Motor neuron (in vitro differentiated cells): ENCODE measurements at places on chromosomes 11 and 22. TPM values are rescaled to one million over a fixed set of nuclear protein-coding genes. Genes with fewer than 3 reads are reported as not detected.

The CABP4 gene
- 0.17 and 0.36 TPM in 2 replicates for total RNA-seq

The INS gene
- total RNA-seq = not detected in 2 replicates

- no peak for ATAC-seq
Observed at GRCh38 chr11:27395556-27396258, 32.7 kb upstream of the CCDC34 start.

- ATAC-seq = no peak
Observed at GRCh38 chr11:86115542-86116385, 46.9 kb upstream of the PICALM start.

DNA sequence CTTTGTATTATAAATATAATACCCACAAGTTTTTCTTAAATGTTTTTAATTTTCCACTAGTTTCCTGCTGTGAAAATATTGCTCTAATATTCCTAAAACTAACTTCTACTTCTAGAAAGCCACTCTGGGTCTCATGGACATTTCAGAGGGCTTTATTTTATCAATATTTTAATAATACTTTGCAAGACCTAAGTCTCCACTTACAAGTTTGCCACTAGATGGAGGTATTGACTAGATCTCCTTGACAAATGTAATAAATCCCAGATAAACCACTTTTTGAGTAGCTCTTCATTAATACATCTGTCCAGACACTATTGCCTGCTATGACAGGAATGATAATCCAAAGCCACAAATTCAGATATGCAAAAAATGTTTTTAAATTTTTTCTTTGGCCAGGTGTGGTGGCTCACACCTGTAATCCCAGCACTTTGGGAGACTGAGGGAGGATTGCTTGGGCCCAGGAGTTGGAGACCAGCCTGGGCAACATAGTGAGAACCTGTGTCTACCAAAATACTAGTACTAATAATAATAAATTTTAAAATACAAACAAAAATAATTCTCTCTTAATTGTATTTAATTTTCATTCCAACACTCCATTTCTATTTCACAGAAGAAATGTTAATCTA is 3.5 kb upstream of the ACAT1 start:
- no peak for ATAC-seq

- peak; percentile 36 for ATAC-seq
Observed at GRCh38 chr22:50576070-50576469, 2.2 kb downstream of the CPT1B start.

DNA sequence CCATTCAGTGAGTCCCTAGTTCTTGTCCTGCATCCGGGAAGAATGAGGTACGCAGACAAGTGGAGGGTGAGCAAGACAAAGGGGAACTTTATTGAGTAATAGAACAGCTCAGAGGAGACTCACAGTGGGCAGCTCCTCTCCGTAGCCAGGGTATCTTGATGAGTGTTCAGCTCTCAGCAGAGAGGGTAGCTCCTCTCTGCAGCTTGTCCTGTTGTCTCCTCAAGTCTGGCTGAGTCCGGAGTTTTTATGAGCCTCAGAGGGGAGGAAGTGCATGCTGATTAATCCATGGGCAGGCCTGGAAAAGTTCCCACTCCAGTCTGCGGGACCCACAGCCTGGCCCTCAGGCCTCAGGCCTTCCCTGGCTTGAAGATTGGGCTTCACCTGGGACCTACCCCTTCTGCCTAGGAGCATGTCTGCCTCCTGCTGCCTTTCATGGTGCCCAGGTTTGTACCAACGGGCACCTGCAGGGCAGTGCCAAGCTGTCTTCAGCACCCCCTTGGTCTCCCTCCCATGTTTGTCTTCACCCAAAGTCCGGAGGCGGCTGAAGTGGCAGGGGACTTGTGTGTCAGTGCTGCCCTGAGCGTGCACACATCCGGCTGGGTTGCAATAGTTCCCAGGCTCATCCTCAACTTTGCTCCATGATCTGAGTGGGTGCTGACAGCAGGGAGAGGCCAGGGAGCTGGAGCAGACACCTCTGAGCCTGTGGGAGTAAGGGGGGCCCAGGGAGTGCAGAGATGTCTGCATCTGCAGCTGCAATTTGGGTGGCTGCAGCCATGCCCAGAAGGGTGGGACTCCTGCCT is 134.2 kb downstream of the LDLRAD3 start:
- ATAC-seq = no peak

GRCh38 chr11:78022397-78023396 is at the start of gene KCTD14:
Gene KCTD14 (minus strand): TSS chr11:78023276. CDS start chr11:78023249, 27 bp downstream.
- ATAC-seq = peak; percentile 12
